ENCODE measurements at places on chromosomes 11 and 22.

DNA sequence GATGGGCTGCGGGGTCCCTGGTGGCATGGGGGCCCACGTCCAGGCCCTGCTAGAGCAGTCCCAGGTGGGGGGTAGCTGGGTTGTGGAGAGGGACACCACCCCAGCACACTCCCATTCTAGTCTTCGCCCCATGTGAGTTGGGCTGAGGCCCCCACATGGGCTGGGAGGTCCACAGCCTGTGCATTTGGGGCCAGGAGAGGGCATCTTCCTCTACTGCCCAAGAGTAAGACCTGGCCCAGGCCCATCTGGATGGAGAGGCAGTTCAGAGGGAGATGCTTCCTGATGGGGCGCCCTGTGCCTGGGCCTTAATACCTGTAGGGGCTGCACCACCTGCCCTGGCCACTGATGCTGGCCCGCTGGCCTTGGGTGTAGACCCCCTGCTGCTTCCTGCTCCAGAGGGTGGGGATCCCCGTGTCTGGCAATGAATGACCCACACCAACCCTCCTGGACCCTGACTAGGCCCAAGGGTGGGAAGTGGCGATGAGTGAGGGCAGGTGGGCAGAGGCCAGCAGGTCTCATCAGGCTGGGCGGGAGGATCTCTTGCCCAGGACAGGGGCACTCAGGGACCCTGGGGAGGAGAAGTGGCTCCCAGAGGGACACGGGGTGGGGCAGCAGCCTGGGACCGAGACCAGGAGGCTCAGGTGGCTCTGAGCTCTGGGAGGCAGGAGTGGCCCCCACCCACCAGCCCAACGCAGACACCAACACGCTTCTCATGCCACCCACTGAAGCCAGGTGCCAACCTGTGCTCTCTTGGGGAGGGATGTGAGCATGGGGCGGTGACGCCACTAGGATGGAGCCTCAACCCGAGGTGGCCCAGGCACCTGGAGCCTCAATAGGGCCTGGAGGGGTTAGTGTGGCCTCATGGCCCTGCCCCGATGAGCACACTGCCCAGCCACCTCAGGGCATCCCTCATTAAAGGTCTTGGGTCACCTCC lies 17.4 kb upstream of the GNB1L start:
- no peak for DNase-seq

DNA sequence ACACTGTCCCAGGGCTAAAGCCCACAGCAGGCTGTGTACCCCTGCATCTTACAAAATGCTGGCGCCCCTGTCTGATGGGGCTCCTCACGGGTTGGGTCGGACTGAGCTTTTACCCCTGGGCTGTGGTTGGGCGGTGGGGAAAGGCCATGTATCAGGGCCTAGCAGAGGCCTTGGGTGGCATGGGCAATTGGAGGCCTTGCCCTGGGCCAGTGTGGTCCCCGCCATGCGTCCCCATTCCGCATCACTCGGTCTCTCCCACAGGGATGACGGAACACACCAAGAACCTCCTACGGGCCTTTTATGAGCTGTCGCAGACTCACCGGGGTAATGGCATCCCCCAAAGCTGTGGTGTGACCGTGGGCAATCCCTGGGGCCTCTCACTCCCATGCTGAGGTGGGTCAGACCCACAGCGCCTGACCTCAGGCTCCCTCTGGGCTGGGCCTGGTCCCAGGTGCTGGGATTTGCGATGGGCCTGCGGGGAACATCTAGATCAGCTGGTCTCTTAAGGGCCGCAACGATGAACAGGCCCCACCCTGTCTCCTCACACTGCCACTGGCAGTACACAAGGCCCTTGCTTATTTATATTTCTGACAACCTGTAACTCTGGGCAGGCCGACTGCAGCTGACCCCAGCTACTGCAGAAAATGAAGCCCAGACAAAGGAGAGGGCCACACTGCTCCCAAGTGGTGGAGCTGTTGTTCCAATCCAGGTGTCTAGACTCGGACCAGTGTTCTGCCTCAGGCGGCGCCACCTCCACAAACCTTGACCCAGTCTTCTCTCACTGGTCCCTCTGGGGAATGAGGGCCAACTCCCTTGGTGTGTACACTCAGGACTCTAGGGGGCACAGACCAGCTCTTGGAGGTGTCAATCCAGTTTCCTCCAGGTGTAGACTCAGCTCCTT lies 12.3 kb downstream of the SLC16A8 start:
- DNase-seq = peak; percentile 11

GRCh38 chr11:46413760-46414465 lies 22.3 kb upstream of the CHRM4 start:
- DNase-seq = no peak

GRCh38 chr22:28442711-28443525 lies 236.7 kb downstream of the TTC28 start:
- peak; percentile 71 for DNase-seq

GRCh38 chr11:126816645-126817044 lies 183.9 kb downstream of the KIRREL3 start:
- DNase-seq = no peak
